ENCODE measurements at places on chromosomes 16 and 17. TPM values are rescaled to one million over a fixed set of nuclear protein-coding genes. Genes with fewer than 3 reads are reported as not detected.
A peak's percentile ranks its signal among the peaks of the same experiment; 100 is the strongest.

The CCDC43 gene
- total RNA-seq = 48.4 TPM

The SLFN12L gene
- total RNA-seq = 0.14 TPM

- DNase-seq = no peak
- no peak overlapping the region for H3K27ac ChIP-seq
- H3K4me3 ChIP-seq = peak overlapping the region; percentile 68
- peaks cover 6% of the 10 kb centered on the region for H3K4me1 ChIP-seq
- H3K36me3 ChIP-seq = peaks cover 17% of the 10 kb centered on the region
Measured at GRCh38 chr17:19743101-19744100, 4.7 kb downstream of the ALDH3A1 start.

DNA sequence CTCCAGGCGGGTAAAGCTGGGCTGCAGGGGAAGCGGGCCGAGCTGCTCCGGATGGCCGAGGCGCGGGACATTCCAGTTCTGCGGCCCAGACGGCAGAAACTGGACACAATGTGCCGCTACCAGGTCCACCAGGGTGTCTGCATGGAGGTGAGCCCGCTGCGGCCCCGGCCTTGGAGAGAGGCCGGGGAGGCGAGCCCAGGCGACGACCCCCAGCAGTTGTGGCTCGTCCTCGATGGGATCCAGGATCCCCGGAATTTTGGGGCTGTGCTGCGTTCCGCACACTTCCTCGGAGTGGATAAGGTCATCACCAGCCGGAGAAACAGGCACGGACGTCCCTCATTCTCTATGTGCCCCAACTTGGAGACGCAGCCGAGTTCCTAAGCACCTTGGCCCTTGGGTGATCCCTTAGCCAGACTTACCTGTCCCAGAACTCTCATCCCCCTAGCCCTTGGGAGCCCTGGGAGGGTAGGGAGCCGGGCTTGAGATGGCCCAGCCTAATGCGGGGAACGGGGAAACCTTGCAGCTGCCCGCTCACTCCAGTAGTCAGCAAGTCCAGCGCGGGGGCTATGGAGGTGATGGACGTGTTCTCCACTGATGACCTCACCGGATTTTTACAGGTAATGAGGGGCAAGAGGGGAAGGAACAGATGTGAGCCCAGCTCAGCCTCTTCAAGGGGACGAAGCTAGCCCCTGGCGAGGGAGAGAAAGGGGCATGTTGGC is 806 bp downstream of the MRM1 start:
- H3K4me1 ChIP-seq = peaks cover 34% of the 10 kb centered on the region
- H3K4me3 ChIP-seq = peak overlapping the region; percentile 81
- no peaks in the 10 kb centered on the region for H3K27me3 ChIP-seq
- H3K36me3 ChIP-seq = peaks cover 29% of the 10 kb centered on the region
- H3K27ac ChIP-seq = peak overlapping the region; percentile 84

GRCh38 chr16:85601730-85602401 is 11.3 kb upstream of the GSE1 start:
- DNase-seq = no peak
- H3K4me3 ChIP-seq = no peak overlapping the region
- H3K27me3 ChIP-seq = peaks cover 88% of the 10 kb centered on the region
- H3K4me1 ChIP-seq = no peaks in the 10 kb centered on the region

DNA sequence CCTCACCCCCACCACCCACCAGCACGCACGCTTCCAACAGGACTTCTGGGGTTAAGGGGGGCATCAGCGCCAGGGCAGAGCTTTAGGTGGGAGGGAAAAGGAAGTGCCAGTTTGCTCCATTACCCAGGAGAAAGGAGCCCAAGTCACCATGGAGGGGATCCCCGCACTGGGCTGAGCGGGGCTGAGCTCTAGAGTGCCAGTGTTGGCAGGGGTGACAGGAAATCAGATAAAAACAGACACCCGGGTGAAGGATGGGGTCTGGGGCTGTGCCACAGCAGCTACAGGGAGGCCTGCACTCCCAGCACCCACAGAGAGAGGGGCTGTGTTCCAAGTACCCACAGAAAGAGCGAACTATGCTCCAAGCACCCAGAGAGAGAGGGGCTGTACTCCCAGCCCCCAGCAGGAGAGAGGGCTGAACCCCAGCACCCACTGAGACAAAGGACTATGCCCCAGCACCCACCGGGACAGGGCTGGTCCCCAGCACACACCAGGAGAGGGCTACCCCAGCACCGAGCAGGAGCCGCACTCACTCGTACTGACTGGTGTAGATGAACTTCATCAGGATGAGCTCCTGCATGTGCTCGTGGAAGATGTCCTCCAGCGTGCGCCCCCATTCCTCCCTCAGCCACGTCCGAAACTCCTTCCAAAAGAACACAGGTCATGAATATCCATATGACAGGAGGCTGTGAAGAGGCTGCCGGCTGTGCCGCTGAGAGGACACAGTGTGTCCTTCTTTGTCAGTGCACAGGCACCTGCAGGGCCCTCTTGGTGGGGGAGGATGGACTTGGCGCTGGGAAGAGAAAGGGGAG is 18.6 kb upstream of the C16orf95 start:
- no peaks in the 10 kb centered on the region for H3K27me3 ChIP-seq
- no peak overlapping the region for H3K4me3 ChIP-seq
- peaks cover 35% of the 10 kb centered on the region for H3K36me3 ChIP-seq
- DNase-seq = no peak
- no peak overlapping the region for H3K27ac ChIP-seq

DNA sequence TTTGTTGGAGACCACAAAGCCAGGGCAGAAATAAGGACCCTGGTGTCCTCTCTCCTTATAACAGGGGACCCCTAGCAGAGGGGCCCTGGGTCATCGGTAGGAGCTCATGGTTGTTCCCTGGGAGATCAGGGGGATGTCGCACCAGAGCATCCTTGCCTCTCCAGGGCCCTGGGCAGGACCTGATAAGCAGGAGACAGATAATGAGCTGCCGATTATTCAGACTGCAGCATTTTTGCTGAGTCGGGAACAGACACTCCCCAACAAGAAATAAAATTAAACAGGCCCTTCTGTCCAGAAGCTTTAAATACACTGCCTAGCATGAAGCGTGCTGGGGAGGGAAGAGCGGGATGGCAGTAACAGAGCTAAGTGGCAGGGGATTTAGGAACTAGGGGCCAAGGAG is 15.4 kb upstream of the GFAP start:
- no peak overlapping the region for H3K27ac ChIP-seq
- H3K27me3 ChIP-seq = no peaks in the 10 kb centered on the region
- DNase-seq = no peak
- H3K36me3 ChIP-seq = peaks cover 16% of the 10 kb centered on the region
- no peak overlapping the region for H3K4me3 ChIP-seq
- H3K4me1 ChIP-seq = no peaks in the 10 kb centered on the region

DNA sequence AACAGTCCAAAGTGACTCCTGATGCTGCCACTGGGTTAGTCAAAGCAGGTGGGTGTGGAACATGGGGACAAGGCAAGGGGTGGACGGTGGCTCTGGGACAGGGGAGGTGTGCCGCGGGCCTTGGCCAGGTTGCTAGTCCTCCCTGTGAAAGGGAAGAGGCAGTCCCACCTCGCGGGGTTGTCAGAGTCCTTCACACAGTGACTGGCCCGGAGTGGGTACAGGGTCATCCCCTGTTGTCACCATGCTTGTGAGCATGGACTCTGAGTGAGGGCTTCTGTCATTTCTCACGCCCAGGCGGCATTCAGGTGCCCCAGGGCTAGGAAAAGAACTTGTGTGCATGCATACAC is 3.1 kb upstream of the ZNF469 start:
- H3K36me3 ChIP-seq = no peaks in the 10 kb centered on the region
- H3K4me1 ChIP-seq = no peaks in the 10 kb centered on the region
- no peak for DNase-seq
- H3K27ac ChIP-seq = no peak overlapping the region
- H3K27me3 ChIP-seq = peaks cover 9% of the 10 kb centered on the region

- H3K4me1 ChIP-seq = no peaks in the 10 kb centered on the region
- H3K27ac ChIP-seq = no peak overlapping the region
- peak; percentile 16 for DNase-seq
Measured at GRCh38 chr17:14784997-14785696, 480.0 kb downstream of the PMP22 start.

DNA sequence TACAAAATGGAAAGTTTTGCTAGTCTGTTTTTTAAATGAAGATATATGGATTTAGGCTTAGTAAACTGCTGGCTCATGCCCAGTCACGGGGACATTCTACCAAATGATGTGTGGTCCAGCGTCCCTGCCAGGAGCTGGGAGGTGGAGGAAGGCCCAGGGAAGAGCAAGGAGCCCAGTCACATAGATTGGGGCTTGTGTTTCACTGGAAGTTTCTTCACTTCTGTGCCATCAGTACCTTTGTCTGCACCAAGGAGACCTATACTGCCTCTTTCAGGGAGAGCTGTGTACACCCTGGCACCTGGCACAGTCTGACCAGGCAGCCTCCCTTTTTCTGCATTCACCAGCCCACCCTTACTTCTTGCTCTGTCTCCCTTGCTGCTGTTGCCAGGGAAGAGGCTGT is 32.6 kb upstream of the ERN1 start:
- no peaks in the 10 kb centered on the region for H3K4me1 ChIP-seq
- no peak overlapping the region for H3K27ac ChIP-seq
- no peaks in the 10 kb centered on the region for H3K36me3 ChIP-seq
- no peaks in the 10 kb centered on the region for H3K27me3 ChIP-seq

DNA sequence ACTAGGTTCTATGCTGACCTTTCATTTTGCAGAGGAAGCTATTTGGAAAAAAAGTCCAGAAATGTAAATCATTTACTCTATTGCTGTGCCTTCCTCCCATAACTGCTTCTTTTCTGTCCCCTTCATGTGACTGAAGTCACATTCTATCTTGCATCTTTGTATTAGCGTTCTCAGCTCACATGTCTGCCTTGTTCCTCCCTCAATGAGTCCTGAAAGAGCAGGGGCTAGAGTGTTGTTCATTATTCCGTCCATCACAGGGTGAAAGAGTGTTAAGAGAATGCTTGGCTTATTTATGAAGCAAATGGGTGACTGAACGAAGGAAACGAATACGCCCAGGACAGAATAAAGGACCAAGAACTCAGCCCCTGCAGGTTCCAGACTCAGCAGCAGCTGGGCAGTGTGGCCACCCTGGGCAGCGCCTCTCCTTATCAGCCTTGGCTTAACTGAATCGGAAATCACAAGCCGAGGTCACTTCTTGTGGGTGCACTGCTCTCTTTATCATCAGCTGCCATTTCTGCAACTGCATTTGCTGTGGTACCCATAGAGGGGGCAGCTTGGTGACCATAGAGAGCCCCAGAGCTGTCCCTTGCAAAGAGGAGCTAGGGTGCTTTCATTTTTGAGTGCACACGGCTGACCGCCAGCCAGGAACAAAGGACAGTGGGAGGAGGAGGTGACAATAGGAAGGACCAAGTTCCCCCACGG is 1.8 kb upstream of the PIK3R6 start:
- H3K36me3 ChIP-seq = peaks cover 5% of the 10 kb centered on the region
- DNase-seq = no peak
- no peak overlapping the region for H3K27ac ChIP-seq
- peaks cover 85% of the 10 kb centered on the region for H3K27me3 ChIP-seq

DNA sequence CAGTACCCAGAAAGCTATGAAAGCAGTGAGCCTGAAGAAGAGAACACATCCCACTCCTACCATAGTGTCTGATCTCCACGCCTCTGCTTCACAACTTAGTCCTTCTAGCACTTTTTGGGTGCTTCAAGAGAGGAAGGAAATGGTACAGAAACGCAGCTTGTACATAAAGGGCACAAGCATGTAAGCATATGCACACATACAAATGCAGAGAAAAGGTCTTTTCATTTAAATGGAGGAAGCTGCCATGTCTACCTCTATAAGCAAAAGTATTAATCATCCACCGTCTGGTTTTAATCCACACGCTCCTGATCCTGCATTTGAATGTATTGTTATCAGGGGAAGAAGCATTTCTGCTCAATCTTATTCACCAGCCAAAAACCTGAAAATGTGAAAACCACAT is 100.7 kb downstream of the HIC1 start:
- H3K36me3 ChIP-seq = no peaks in the 10 kb centered on the region
- H3K4me1 ChIP-seq = no peaks in the 10 kb centered on the region
- no peak overlapping the region for H3K4me3 ChIP-seq
- no peaks in the 10 kb centered on the region for H3K27me3 ChIP-seq
- no peak for DNase-seq

DNA sequence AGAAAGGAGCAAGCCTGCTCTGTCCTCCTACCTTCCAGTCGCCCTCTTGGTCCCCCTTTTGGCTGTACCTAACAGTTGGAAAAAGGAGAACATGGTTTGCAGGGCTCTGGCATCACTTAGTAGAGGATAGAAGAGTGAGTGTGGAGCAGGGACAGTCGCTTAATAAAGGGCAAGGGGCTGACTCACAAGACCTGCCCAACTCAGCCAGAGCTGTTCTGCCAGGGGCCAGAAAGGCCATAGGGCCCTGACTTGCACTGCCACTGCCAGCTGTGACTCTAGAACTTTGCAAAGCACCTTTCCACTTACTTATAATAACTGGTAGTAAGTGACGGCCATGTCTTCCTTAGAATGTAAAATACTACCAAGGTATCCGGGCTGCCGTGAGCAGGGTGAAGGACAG is 13.5 kb downstream of the PRMT7 start:
- no peak overlapping the region for H3K27ac ChIP-seq
- no peaks in the 10 kb centered on the region for H3K27me3 ChIP-seq
- no peaks in the 10 kb centered on the region for H3K4me1 ChIP-seq

GRCh38 chr17:1783271-1783670 is 21.4 kb downstream of the SERPINF1 start:
- peaks cover 8% of the 10 kb centered on the region for H3K4me1 ChIP-seq
- no peak overlapping the region for H3K27ac ChIP-seq

GRCh38 chr16:88387941-88388627 is 5.3 kb downstream of the ZNF469 start:
- peak; percentile 96 for DNase-seq
- H3K36me3 ChIP-seq = peaks cover 4% of the 10 kb centered on the region
- H3K27ac ChIP-seq = peak overlapping the region; percentile 87
